ENCODE measurements at places on chromosomes 7 and 10.

DNA sequence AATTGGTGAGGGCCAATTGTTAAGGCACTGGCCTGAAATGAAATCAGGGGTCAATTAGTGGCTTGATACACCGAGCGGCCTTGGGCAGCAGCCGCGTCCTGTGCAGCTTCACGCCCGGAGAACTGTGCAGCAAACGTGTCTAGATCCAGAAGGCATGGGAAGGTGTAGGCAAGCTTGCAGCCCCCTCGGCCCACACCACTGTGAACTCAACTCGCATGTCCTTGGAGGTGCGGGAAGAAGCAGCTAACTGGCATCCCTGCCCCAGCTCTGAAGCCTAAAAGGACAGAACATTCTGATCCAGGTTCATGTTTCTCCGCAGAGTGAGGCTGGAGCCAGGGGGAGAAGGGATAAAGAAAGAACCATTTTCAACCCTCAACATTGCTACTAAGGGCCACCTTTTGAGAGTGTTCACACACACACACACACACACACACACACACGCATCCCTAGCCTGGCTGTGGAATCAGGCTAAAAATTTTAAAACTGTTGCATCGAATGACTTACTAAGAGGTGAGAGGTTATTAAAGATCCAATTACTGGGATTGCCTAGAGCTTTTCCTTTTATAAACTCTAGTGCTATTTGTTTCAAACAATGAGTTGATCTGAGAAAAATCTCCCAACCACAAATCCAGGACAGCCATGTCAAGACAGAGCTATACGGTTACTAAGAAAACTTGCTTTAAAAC, 104.0 kb downstream of the PARP12 start:
- no peak for DNase-seq

DNA sequence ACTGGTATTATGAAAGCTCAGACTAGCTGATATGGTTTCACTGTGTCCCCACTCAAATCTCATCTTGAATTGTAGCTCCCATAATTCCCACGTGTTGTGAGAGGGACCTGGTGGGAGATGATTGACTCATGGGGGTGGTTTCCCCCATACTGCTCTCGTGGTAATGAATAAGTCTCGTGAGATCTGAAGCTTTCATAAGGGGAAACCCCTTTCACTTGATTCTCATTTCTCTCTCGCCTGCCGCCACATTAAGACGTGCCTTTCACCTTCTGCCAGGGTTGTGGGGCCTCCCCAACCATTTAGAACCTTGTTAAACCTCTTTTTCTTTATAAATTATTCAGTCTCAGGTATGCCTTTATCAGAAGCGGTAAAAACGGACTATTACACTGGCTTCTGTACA, 40.3 kb downstream of the COL13A1 start:
- no peak for DNase-seq

DNA sequence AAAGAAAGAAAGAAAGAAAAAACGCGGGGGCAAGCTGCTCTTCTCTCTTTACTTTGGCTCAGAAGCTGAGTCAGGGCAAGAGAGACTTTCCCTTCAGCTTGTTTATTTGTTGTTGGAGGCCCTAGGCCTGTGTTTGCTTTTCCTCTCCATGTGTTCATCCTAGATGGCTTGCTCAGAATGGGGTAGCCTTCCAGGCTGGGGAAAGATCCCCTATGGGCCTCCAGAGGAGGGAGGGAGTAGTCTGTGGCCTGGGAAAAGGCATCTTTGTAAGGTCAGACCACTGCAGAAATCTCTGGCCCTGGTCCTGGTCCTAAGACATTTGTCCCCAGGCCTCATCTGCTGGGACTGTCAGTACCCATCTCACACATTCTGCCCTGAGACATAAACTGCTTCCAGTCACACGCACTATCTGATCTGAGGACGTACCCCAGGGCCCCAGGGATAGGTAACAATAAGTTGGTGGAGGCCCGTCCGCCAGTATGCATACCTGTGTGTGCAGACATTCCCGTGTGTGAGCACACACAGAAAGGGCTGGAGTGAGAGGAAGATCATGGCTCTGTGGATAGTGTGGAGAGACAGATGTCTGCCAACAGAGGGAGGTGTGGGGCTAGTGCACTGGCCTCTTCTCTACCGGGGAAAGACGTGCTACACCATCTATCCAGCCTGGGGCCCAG, 4.9 kb upstream of the SCD start:
- no peak for DNase-seq

DNA sequence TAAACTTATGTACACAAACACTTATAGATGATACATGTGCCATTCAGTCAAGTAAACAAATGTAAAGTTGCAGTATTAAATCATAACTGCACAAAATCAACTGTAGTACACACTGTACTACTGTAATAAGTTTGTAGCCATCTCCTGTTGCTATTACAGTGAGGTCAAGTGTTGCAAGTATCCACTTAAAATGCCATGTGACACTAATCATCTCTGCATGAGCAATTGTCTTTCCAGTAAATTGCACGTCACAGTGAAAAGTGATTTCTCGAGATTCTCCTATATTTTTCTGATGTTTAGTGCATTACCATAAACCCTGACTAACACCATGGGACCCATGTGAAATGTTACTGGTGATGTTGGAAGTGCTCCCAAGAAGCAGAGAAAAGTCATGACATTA, 293.3 kb upstream of the SP4 start:
- DNase-seq = no peak

- no peak for DNase-seq
These were observed 31.7 kb upstream of the CYP26C1 start for GRCh38 chr10:93028883-93029282.

- DNase-seq = no peak
These were observed 2.2 kb downstream of the FASTK start for GRCh38 chr7:151078233-151079040.

GRCh38 chr10:34575882-34576281, 239.2 kb downstream of the PARD3 start:
- DNase-seq = no peak

GRCh38 chr10:51203359-51203758, 129.1 kb downstream of the PRKG1 start:
- DNase-seq = no peak

GRCh38 chr10:69269761-69270160, 8.5 kb upstream of the HK1 start:
- no peak for DNase-seq

DNA sequence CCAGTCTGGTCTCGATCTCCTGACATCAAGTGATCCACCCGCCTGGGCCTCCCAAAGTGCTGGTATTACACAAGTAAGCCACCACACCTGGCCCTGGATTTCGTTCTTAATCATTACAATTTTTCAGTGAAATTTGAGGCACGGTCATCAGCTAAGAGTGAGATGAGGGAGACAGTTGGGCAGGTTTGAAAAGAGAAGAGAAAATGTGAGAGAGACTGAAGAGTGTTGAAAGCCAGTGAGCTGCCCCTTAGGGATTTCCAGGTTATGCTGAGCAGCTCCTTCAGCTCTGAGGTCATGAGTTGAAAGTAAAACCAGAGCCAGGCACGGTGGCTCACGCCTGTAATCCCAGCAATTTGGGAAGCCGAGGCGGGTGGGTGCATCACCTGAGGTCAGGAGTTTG, 5.9 kb upstream of the UPF2 start:
- DNase-seq = no peak

DNA sequence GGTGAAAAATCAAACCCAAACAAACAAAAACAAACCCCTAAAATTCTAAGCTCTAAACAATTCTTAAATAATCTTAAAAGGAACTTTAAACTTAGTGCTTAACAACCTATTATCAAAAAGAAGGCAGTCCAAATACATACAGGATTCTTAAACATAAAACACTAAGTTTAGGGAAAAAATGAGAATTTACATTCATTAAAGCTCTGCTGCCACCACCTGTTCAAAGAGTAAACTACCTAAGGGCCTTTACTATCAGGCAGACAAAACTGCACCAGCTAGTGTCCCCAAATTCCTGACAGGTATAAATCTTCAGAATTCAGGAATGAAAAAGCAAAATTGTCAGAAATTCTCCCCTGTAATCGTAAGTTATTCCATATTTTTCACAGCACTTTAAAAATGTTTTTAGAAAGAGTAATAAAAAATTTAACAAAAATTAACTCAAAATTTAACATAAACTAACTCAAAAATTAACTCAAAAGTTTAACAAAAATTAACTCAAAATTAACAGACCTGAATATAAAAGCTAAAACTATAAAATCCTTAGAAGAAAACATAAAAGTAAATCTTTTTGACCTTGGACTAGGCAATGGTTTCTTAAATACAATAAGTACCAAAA, 55.1 kb downstream of the PDZD8 start:
- no peak for DNase-seq

- no peak for DNase-seq
These were observed 8.8 kb downstream of the GATA3 start for GRCh38 chr10:8063128-8063908.

GRCh38 chr7:99218406-99219184, 10.7 kb upstream of the KPNA7 start:
- no peak for DNase-seq

GRCh38 chr10:51109801-51110533, 35.7 kb downstream of the PRKG1 start:
- no peak for DNase-seq

DNA sequence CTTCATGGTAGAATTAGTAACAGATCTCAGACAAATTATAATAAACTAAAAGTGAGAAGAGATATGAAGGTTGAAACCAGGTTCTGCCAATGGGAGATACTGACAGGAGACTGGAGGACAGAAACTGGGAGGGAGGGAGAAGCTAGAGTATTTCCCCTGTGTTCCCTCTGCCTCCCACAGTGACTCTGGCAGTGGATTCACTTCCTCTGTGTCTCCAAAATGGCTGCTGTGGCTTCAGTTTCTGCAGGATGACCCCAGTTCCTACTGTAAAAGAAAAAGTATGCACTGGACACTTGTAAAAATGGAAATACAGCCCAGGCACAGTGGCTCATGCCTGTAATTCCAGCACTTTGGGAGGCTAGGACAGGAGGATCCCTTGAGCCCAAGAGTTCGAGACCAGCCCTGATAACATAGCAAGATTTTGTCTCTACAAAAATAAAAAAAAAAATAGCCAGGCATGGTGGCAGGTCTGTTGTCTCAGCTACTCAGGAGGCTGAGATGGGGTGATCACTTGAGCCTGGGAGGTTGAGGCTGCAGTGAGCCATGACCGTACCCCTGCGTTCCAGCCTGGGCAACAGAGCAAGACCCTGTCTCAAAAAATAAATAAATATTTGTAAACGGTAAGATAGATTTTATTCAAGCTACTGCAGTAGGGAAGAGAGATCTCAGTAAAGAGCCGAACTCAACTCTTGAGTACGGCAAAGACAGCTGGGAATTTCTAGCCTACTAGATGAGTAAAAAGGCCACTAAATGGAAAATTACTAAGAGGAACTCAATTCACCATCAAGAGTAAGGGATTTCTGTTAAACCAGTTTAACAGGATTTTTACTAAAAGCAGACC, 156.6 kb upstream of the TRIM24 start:
- DNase-seq = no peak

GRCh38 chr7:17123020-17123419, 175.4 kb upstream of the AHR start:
- DNase-seq = no peak

GRCh38 chr10:8013006-8013405, 41.5 kb upstream of the GATA3 start:
- no peak for DNase-seq

DNA sequence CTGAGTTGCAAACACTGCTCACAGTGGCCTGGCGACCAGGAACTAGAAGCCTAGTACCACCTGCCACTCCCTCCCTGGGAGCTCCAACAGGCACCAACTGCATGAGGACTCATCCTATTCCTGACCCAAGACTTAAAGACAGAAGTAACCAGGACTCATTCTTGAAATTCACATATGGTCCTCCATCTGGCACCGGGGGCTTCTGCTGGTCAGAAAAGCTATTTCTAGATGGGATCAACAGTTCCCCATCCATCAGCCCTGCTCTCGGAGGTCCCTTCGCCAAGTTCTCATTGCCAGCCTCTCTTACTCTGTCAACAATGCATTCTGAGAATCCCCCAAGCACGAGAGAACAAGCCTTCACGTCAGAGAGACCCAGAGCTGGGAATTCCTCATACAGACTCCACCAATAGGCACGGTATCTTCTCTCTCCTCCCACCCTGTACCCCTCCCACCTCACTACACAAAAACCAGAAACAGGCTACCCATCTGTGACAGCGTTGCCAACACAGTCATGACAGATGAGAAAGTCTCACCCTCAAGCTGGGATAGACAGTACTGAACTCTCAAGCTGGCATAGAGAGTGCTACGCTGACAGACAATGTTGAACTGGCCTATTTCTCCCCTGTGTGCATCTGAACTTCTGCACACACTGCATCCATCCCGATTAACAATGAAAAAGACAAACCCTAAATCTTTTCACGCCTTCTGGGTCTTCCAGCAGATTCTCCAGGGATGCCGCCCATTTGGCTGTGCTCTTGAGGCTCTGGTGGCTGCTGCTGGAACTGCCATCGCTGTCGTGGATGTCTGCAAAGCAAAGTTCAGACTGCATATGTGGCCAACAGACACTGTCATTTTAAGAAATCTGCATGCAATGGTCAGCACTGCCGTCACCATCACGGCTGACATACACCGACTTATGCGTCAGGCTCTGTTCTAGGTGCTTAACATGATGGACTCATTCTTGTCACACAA, 15.6 kb downstream of the RGS10 start:
- no peak for DNase-seq

- no peak for DNase-seq
These were observed 147.0 kb upstream of the PCGF5 start for GRCh38 chr10:91073286-91073979.

- DNase-seq = no peak
These were observed 54.7 kb downstream of the SCD start for GRCh38 chr10:100401631-100402328.

GRCh38 chr10:28793482-28793881, 116.2 kb downstream of the BAMBI start:
- no peak for DNase-seq

- DNase-seq = no peak
These were observed 19.1 kb downstream of the CYCS start for GRCh38 chr7:25105911-25106310.

GRCh38 chr7:150756858-150757257, 19.6 kb downstream of the GIMAP5 start:
- DNase-seq = no peak

DNA sequence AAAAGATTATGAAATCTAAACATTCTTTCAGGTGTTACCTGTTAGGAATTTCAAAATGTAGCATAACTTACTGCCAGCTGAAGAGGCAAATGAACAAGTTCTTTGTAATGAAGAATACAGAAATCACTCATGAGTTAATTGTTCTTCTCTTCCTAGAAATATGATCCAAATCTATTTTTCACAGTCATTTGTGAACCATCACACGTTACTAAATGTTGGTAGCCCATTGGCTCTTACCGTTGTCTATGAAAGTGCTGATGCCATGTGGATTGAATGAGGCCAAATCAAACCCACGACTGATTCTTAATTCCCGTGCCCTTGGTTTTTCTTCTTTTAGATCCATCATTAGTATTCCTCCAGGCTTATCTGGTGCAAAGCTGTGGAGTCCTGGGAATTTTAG, 15.9 kb upstream of the PON3 start:
- DNase-seq = no peak

DNA sequence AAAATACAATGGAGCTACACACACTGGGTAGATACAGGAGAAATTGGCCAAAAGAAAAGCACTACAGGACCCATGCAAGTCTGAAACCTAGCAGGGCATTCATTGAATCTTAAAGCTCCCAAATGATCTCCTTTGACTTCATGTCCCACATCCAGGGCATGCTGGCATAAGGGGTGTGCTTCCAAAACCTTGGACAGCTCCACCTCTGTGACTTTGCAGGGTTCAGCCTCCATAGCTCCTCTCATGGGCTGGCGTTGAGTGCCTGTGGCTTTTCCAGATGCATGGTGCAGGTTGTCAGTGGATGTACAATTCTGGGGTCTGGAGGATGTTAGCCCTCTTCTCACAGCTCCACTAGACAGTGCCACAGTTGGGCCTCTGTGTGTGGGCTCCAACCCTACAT, 626.3 kb upstream of the POT1 start:
- DNase-seq = no peak
